ENCODE measurements at places on chromosomes 1 and 21.

DNA sequence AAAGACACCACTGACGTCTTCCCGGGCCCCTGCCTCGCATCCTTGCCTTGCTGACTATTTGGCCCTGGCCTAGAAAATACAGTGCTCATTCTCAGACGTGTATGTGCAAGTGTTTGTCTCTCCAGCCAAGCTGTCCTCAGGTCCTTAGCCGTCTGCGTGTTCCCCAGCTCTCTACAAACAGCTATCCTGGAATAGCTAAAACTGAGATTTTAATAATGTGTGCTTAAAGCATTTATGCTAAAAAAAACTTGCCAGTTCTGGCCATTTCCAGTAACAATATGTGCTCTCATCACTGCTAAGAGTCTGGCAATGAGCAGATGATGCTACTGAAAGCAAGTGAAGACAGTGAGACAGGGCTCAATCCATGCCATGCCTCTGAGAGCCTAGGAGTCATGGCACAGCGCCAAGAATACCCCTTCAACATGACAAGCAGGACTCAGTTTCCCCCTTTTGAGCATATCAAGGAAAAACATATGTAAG lies 55.7 kb downstream of the IRF2BP2 start:
- no peak for DNase-seq

DNA sequence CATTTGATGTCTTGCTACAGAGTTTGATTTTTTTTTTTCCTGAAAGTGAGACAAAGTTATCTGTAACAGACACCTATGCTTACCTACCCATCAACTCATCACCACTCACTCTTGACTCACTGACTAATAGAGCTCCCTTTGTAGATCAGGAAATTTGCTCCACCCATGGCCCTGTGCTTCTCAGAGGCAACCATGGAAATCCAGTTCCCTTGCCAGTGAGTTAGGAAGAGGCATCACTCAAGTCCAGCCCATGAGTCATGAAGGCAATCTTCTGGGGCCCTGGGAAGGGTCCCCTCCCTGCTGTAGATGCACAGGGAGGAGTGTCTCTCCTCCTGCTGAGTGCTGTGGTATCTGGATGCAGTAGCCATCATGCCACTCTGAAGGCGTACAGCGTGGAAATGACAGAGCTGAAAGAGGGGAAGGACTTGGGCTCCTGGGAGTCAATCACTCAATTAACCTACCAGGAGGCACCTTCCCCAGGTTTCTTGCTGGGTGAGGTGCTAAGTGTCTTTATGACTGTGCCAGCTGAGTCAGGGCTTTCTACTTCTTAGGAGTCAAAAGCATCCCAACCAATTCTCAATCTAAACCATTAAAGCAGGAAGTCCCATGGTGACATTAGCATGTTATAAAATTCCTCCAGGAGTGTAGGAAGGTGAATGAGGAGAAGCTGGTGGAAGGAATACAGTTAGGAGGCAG lies 56.1 kb downstream of the DNTTIP2 start:
- no peak for DNase-seq

DNA sequence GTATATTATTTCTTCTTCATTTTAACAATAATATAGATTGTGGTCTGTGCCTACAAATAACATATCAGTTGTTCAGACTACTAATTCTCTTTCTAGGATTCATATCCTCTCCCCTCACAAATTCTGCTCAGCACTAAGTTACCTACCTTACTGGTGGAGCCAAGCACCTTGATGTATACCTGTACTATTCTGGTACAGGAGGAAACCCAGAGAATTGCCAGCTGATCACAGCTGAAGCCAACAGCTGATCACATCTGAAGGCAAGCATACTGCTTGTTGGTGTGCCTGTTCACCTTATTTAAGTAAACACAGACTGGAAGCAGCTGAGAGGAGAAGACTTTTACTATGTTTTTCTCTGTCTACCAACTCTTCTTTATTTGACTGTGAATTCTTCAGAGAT lies 101.8 kb downstream of the PBX1 start:
- DNase-seq = no peak

DNA sequence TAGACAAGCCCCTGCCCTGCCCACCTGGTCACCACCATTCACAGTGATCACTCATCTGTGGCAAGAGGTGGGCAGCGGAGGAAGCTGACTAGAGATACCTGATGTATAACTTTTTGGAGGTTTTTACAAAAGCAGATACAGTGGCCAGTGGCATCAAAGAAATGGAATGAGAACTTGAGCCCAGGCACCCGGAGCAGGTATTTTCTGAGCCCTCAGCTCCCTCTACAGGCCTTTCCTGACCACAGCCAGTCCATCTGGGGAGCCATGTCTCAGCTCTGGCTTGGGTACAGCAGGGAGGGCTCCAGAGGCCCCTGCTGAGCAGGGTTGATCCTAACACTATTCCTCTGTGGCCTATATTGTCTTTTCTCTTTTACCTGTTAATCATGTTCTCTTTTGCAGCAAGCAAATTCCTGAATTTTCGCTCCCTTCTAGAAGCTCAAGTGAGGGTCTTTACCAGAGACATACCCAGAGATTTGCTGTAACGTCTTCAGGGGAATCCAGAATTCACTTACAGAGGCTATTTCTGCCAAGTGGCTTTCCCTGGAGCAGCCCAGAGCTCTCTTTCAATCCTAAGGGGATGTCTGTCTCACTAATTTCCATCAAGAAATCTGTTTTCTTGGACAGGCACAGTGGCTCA lies 27.3 kb downstream of the GPR157 start:
- DNase-seq = no peak

GRCh38 chr1:51444096-51444495 lies 75.0 kb downstream of the EPS15 start:
- no peak for DNase-seq

DNA sequence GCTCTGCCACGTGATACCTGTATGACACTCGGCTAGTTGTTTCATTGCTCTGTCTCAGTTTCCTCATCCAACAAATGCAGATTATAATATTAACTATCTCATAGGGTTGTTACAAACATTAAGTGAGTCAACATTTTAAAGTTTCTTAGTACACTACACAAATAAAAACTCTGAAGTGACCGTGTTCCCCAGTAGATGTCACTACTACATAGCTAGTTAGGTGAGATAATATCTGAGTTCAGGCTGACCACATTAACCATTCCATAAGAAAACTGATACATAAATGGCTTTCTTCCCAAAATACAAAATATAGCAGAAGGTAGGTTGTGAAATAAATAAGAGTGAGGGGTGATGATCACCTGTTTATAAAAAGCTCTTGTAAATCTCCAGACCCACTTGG lies 214.1 kb downstream of the NUF2 start:
- no peak for DNase-seq

DNA sequence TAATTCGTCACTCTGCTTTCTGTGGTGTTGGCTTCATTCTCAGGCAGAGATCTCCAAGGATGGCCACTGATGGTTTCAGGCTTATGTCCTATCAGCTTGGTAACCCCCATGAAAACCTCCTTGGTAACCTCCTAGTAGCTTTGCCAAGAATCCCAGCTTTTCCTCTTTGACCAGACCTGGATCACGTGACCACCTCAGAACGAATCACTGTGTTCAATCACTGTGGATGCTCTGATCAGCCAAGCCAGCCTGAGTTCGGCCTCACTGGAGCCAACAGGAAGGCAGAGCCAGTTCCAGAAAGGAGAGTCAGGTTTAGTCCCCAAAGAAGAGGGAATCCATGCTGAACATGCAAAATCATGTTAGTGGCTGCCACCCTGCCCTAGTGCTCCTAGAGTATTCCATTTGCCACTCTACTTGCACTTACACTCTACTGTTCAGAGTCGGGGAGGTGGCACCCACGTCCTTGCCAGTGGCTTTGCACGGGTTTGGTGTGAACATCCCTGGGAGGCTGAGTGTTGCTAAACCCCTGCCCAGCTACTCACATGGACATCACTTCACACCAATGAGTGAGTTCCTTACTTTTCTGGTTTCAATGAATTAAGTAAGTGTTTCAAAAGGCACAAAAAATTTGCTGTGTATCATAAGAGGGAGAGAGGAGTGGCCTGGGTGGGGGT lies 33.5 kb upstream of the SSBP3 start:
- no peak for DNase-seq

DNA sequence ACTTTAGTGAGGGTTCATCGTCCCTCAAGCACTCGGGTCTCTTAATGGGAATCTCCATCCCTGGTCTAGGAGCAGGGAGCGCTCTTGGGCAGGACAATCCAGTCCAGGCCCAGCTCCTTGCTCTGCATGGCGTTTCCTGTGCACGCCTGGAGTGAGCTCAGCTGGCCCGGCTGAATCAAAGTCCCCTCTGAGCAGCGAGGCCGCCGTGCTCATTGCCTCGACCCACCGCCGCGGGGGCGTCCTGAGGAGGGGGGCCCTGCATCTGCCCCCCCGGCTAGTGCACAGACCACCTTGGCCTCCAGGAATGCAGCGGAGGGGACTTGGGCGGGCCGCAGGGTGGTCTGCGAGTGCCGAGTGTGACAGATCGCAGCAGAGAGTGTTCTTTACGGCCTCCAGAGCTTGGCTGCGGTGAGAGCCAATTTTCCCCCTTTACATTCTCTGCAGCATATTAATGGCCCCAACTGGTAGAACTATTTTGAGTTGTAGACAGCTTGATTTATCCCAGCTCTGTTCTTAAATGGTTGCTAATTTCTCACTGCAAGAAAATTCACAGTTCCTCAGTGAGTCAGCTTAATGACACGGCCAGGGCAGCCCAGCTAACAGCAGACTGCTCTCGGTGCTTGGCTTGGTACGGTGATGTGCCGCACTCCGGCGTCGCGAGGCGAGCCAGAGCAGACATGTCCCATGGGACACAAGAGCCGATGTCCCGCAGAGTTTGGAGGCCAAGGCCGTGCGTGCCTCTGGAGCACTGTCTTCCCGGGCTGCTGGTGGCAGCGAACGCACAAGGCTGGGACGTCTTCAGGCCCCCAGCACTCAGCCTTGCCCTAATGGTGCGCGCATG lies 39.8 kb downstream of the SNAP47 start:
- no peak for DNase-seq

- DNase-seq = no peak
These were observed 605.8 kb upstream of the ADAMTS5 start for GRCh38 chr21:27572696-27573095.

DNA sequence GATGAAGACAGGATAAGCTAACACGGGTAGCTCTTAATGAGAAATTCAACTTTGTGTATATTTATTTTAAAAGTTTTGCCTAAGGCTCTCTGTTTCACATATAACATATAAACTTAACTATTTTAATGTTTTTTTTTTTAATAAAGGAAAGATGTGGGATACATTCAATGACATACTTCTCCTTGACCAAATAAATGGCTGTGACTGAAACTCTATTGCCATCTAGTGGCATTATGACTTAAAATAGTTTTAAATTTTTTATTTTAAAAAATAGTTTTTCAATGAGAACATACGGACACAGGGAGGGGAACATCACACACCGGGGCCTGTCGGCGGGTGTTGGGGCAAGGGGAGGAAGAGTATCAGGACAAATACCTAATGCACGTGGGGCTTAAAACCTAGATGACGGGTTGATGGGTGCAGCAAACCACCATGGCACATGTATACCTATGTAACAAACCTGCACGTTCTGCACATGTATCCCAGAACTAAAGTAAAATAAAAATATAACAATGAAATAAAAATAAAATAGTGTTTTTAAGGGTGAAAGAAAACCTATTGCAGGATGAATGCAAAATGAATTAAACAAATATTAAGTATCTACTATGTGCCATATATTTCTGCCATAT lies 83.4 kb downstream of the LYST start:
- DNase-seq = no peak

DNA sequence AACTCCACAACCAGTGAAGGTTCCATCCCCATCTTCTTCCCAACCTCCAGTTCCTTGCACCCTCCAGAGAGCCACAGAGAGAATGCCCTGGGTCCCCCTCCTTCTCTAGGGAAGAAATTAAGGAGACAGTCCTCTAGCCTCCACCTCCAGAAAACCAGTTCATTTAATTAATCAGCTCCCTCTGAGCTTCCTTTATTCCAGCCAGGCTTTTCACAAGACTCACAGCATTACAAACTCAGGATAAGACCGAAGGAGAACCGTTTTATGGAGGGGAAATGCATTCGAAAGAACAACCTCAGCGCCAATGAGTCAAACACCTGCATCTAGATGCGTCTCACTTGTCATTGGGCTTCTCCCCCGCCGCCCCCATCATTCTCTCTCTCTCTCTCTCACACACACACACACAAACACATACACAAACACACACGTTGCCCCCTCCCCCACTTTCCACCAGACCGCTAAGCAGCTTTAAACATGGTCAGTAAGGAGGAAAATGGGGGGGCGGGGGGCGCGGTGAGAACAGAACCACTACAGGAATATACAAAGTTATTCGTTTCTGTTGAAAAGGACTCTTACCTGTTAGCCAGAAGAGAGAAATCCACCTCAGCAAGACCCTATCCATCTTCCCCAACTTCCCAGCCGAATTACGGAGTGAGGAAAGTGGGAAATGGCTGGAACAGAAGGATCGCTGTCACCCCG lies 544 bp downstream of the ILDR2 start:
- DNase-seq = no peak

DNA sequence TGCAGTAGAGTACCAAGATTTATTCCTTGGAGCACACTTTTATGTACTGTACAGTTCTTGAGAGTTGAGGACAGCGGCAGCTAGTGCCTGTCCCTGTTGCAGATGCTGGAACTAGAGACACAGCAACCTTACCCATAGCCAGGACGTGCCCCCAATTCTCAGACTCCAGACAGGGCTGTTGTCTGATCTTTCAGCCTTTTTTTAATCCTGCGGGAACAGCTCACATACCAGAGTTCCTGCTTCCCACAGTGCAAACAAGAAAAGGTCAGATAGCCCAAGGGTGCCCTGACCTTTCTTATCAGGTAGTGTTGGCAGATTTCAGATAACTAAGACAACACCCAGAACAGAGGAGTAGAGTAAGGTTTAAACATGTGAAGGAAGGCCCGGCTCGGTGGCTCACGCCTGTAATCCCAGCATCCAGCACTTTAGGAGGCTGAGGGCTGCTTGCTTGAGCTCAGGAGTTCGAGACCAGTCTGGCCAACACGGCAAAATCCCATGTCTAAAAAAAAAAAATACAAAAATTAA lies 78.5 kb downstream of the DOP1B start:
- DNase-seq = no peak

DNA sequence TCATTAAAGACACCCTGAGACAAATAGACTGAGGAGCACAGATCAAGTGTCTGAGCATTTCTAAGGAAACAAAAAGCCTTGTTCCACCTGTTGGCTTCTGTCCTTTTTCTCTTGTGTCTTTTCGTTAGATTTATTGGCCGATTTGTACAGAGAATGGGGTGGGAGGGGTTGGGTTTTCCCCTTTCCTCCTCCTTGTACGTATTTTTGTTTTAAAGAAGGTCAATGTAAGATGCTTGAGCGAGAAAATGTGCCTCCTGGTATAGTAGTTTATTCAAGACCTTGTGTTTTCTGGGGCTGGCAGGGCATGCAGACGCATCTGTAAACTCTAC lies 1.2 kb downstream of the BCL9 start:
- DNase-seq = no peak

GRCh38 chr1:43526002-43526401 lies 4.7 kb upstream of the PTPRF start:
- DNase-seq = no peak

GRCh38 chr1:46134660-46135331 lies 2.4 kb upstream of the PIK3R3 start:
- DNase-seq = no peak

GRCh38 chr1:209446356-209446755 lies 137.2 kb upstream of the CAMK1G start:
- DNase-seq = no peak
